ENCODE measurements at places on chromosomes 5 and 9. TPM values are rescaled to one million over a fixed set of nuclear protein-coding genes. Genes with fewer than 3 reads are reported as not detected.

The CAMK4 gene
- polyA plus RNA-seq: 9.7 TPM

The NEUROG1 gene
- not detected for polyA plus RNA-seq

The KCNIP1 gene
- polyA plus RNA-seq: 3.1 TPM

The GPR151 gene
- polyA plus RNA-seq: not detected

The POU5F2 gene
- 0.05 TPM for polyA plus RNA-seq

The PCDHA7 gene
- polyA plus RNA-seq: 0.67 TPM

The ENTPD8 gene
- 0.36 TPM for polyA plus RNA-seq

The FAM221B gene
- 0.54 TPM for polyA plus RNA-seq

The SLC34A1 gene
- polyA plus RNA-seq: not detected

The CNOT6 gene
- polyA plus RNA-seq: 51.3 TPM

The EIF4EBP3 gene
- 7.8 TPM for polyA plus RNA-seq

The PAEP gene
- polyA plus RNA-seq: 0.68 TPM

The TPM2 gene
- 168 TPM for polyA plus RNA-seq

The GADD45G gene
- 3.2 TPM for polyA plus RNA-seq

The PTBP3 gene
- 41.4 TPM for polyA plus RNA-seq

The EPB41L4B gene
- polyA plus RNA-seq: 11.7 TPM

The SOHLH1 gene
- polyA plus RNA-seq: not detected

The PCDHB4 gene
- polyA plus RNA-seq: 2.9 TPM

The GZMA gene
- 3.4 TPM for polyA plus RNA-seq

The PCDHGA5 gene
- 4.5 TPM for polyA plus RNA-seq

The CCNJL gene
- 9.6 TPM for polyA plus RNA-seq

The SLF1 gene
- 17.5 TPM for polyA plus RNA-seq

The SLC30A5 gene
- polyA plus RNA-seq: 88.1 TPM

The RIGI gene
- 14.0 TPM for polyA plus RNA-seq

The OBP2B gene
- not detected for polyA plus RNA-seq

The MARVELD2 gene
- polyA plus RNA-seq: 18.9 TPM

The WNT8A gene
- not detected for polyA plus RNA-seq

The PDE6A gene
- 0.14 TPM for polyA plus RNA-seq

The CDH10 gene
- polyA plus RNA-seq: 4.8 TPM

The ATP10B gene
- 0.57 TPM for polyA plus RNA-seq

The OR5C1 gene
- polyA plus RNA-seq: not detected

The DDX4 gene
- polyA plus RNA-seq: not detected

The SPATA31E1 gene
- polyA plus RNA-seq: not detected

The CDHR2 gene
- 0.35 TPM for polyA plus RNA-seq

The RNF208 gene
- 3.2 TPM for polyA plus RNA-seq

The ATP6V0E1 gene
- 159 TPM for polyA plus RNA-seq

Data from right lung (tissue), 10 donors.